ENCODE measurements at places on chromosomes 5 and 9. TPM values are rescaled to one million over a fixed set of nuclear protein-coding genes. Genes with fewer than 3 reads are reported as not detected.

The ARID3C gene
- not detected for total RNA-seq

The COL15A1 gene
- total RNA-seq, result 47.2 TPM

The TUT7 gene
- total RNA-seq, result 15.9 TPM

- no peak for DNase-seq
These were observed 183.3 kb upstream of the PCSK5 start for GRCh38 chr9:75707191-75707590.

The PCDHGA6 gene
- total RNA-seq, result 5.7 TPM

The ZNF354C gene
- 5.4 TPM for total RNA-seq

DNA sequence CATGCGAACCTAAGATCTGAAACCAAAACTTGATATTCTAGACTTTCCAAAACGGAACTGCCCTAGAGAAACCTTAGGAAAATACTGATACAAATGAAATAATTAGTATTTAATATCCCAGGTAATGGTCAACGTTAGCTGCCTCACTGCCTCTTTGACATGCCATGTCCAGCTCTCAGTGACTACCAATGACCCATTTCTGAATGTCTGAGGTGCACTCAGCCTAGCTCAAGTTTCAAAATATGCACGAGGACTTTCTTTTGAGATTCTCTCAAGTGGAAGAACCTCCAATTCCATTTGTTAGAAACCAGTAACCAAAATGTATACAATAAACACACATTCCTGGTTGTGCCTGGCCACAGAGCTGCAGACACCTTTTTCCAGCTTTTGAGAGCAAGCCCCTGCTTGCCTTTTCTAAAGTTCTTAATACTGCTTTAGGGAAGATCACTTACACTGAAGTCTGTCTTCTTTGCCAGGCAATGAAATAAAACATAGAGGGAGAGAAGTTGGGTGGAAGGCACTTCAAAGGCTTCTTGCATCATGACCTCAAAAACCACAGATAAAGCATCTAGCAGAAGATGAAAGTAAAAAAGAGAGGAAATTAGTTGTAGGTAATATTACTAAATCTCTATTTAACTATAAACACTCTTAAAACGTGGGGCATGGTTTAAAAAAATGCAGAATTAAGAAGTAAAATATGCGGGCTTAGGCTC, 87.9 kb downstream of the MRPS27 start:
- no peak for DNase-seq

The ZNF300 gene
- 0.69 TPM for total RNA-seq

The ST8SIA4 gene
- 5.4 TPM for total RNA-seq

The PRDM9 gene
- not detected for total RNA-seq

GRCh38 chr9:134631881-134632280, 9.7 kb upstream of the COL5A1 start:
- DNase-seq, result peak; percentile 10

DNA sequence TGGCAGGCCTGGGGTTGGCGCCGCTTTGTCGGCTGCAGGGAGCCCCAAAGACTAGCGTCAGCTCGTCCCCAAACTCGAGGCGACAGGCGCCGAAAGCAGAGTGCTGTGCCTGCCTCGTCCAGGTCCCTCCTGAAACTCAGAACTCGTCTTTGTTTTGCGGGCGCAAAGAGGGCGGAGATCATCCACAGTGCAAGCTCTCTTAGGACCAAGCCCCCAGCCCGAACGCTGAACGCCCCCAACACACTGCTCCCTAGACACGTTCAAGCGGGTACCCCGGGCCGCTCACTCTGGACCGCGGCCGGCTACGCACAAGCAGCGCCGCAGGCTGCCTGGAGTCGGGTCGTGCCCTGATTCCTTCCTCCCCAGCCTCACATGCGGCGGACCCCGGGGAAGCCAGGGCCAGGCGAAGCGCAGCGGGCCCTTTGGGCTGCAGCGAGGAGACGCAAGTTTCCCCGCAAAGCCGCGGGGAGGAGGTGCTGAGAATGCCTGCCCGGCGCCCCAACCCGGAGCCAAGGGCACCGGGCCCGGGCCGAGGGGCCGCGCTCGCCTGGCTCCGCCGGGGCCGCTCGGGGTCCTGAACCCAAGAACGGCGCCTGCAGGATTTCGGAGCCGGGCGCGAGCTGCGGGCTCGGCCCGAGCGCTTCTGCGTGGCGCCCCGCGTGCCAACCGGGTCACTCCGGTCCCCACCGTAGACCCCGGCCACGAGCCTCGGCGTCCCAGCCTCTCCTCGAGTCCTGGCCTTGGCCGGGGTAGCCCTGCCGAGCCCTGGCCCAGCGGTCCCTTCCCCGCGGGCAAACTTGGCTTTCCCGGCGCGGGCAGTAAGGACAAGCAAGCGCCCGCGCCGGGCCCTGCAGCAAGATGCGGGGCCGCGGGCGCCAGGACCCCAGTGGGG, 738 bp downstream of the FSTL4 start:
- DNase-seq, result no peak

DNA sequence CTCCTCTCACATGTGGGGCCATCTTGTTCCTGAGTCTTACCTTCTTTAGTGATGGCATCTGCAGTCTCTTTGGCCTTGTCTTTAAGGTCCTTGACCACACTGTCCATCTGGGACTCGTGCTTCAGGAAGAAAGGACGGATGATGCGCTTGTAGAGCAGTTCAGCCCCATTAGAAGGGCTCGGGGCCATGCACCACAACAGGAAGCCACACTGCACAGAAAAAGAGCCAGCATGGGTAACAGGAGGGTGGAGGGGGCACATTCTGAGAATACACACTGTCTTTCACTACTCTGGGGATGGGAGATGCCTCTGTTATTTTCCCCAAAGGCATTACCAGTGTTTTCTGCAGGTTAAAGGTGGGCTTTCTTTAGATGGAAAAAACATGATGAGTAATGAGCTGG, 25.9 kb downstream of the SRP19 start:
- DNase-seq, result no peak

- no peak for DNase-seq
These were observed 21.8 kb upstream of the ZNF618 start for GRCh38 chr9:113854310-113854709.

The THBS4 gene
- total RNA-seq, result 29.5 TPM

- DNase-seq, result no peak
These were observed 104.1 kb downstream of the STRBP start for GRCh38 chr9:123164285-123164684.

- DNase-seq, result no peak
These were observed 71.4 kb downstream of the ARHGEF37 start for GRCh38 chr5:149652697-149653096.

The TMCO6 gene
- 3.2 TPM for total RNA-seq

The MAP1B gene
- 67.1 TPM for total RNA-seq

The ADAMTS2 gene
- total RNA-seq, result 4.3 TPM

DNA sequence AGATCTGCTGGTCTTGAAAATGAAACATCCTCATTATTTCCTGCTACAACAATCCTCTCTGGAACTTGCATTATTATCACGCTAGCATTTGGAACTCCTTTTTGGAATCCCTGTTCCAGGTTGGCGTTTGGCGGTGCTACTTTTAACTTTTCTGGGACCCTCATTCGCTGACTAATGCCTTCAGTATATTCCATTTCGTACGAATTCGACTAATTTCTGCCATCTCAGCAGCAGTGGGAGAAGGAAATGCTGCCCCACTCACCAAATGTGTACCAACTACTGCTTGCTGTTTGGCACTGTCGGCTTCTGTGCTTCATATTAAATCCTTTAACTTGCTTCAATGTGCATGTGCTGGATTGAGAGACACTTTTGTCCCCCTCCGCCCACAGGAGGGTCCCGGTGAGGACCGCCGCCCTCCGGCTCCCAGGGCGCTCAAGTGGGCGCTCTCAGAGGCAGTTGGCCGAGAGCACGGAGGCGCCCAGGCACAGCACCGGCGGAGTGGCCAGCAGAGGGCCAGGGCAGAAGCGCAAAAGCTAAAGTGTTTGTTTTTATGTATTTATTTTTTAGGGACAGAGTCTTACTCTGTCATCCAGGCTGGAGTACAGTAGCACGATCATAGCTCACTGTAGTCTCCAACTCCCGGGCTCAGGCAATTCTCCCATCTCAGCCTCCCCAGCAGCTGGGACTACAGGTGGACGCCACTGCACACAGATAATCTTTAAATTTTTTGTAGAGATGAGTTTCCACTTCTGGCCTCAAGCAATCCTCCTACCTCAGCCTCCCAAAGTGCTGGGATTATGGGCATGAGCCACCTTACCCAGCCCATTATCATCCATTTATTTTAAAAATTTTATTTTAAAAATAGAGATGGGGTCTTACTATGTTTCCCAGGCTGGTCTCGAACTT, 11.9 kb downstream of the PDE6A start:
- DNase-seq, result no peak

DNA sequence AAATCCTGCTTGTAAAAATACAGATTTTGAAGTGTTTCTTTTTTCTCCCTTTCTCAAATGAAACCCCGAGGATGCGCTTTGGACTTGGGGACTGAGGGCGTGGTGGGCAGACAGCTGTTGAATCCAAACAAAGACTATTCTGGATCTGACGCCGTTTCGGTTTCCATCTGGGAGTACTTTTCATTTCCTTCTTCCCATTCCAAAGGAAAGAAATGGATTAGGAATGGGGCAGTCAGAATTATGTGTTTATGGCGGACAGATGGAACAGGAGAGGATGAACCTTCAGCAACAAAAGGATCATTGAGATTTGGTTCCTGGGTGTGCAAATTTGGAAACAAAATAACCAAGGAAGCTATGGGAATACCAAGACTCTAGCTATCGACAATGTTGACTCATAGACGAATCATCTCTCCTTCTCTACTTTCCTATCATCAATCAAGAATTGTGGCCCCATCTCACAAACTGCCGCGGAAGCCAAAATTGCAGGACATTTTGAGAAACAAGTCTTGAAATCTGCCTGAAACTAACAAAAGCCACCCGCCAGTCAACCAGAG, 300.6 kb downstream of the PARP8 start:
- no peak for DNase-seq

GRCh38 chr5:14440223-14440581, 141.4 kb upstream of the OTULINL start:
- DNase-seq, result no peak

The ZNF622 gene
- 58.4 TPM for total RNA-seq

- DNase-seq, result peak; percentile 73
These were observed 13.8 kb upstream of the LHX2 start for GRCh38 chr9:123997665-123998277.

DNA sequence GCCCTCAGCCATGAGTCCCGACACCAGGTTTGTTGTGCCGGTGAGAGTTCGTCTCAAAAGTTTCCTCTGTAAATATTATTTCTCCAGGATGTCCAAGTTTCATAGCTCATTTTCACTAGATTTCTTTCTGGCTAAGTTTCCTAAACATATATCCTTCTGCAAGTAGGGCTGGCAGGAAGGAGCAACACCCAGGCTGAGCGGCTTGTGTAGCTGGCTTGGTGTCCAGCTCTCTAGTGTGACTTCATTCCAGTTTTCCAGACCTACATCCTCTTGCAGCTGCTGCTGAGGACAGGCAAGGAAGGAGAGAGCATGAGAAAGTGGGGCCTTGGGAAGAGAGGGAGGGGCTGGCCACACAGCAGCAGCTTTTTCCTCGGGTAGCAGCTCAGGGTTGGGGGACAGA, 80.3 kb downstream of the FGF1 start:
- DNase-seq, result no peak

DNA sequence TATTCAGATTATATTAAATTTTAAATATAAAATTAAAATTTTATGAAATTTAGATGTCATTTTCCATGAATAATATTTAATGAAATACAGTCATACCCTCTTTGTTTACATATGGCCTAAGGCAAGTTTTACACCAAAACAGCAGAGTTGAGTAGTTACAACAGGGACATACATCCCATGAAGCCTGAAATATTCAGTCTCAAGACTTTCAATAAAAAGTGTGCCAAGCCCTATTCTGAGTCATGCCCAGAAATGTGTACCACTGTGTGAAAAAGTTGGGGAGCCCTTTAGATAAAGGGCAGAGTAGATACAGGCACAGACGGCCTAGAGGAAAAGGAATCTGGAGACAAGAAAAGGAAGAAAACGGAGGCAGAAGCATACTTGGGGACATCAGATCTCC, 261.3 kb downstream of the SGCD start:
- DNase-seq, result no peak

The TAF11L5 gene
- not detected for total RNA-seq

DNA sequence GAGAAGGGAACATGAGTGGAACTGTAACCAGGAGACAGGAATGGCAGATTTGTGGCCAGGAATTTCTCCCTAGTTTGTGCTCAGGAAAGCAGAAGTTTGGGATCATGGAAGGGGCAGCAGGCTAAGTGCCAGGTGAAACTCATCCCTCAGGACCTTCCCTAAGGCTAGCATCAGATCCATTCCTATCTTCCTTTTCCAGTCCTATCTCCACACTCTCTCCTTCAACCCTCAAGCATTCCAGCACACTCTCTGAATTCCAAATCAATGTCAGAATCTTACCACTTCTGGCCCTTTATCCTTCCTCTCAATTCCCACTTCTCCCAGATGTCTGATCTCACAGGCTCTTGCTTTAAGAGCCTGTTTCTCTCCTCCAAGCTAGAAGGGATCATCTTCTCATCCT, 53.2 kb upstream of the GRIA1 start:
- DNase-seq, result no peak

DNA sequence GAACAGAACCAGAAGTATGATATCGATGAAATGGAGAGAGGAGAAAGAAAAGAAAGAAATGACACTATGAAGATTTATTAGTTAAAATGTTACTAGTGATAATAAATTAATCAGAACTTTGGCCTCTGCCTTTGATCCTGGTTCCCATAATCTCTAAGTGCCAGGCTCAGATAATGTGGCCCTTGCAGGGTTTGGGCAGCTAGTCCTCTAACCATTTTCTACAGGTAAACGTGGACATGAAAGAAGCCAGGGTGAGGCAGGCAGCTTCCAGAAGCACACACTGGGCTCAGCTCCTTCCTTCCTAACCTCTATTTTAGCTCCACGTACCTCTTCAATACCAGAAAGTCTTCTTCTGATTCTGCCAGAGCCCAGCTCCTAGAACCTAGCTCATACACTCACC, 30.6 kb downstream of the SYK start:
- no peak for DNase-seq

The ECM2 gene
- 5.3 TPM for total RNA-seq

The FAM81B gene
- total RNA-seq, result 2.9 TPM

The TRUB2 gene
- total RNA-seq, result 41.4 TPM

- DNase-seq, result no peak
These were observed 21.0 kb upstream of the OR13F1 start for GRCh38 chr9:104482921-104483570.

The RABEPK gene
- total RNA-seq, result 9.0 TPM

The ANKRD31 gene
- total RNA-seq, result not detected

The OR1Q1 gene
- not detected for total RNA-seq

DNA sequence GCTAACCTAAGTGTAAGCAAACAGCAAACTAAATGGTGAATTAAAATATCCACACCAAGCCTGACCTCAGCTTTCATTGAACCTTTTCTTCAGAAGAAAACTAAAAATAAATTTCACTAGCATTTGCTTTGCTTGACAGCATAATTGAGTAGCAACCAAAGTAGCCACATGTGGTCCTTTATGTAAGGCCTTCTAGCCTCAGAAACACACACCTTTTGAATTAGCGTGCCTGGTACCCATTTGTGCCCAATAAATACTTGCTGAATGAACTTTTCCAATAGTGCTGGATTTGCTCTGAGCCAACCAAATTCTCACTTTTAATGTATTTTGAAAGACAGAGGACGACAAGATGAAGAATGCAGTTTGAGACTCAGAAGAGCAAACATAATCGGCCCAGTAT, 2.1 kb upstream of the NIPBL start:
- no peak for DNase-seq
